Type B pancreatic cell (in vitro differentiated cells): ENCODE measurements at places on chromosomes 2 and 18.
A peak's percentile ranks its signal among the peaks of the same experiment; 100 is the strongest.

DNA sequence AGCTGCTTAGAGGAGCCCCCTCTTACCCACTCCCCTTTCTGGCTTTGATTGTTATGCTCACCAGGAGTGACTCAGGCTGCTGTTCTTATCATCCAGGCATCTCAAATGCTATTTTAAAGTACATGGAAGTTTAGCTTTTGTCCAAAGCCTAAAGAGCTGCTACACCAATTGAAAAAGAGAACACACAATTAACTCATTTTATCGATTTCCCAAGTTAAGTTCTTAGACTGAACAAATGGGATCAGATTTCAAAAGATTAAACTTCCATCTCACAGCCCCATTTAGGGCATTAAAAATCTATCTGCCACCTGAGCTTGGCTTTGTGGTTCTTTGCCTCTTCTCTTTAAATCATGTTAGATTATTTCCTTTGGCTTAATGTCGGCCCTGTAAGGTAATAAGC is 81.2 kb downstream of the MYO5B start:
- DNase-seq, result no peak

- DNase-seq, result no peak
These were observed 144.1 kb downstream of the ZFP36L2 start for GRCh38 chr2:43082111-43082894.

DNA sequence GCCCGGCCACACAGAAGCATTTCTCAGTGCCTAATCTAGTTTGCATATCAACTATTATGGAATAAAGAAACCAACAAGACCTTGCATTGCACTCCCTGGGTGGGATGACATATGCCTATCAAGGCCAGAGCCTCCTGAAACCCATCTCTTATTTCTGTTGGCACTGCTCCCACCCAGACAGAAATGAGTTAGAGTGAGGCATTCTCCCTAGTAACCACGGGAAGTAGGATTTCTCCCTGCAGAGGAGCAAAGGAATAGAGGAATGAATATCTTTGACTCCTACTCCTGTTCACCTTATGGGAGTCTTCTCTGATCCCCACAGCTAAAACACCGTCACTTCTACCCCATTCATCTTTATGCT is 24.2 kb upstream of the SCYGR1 start:
- DNase-seq, result no peak

DNA sequence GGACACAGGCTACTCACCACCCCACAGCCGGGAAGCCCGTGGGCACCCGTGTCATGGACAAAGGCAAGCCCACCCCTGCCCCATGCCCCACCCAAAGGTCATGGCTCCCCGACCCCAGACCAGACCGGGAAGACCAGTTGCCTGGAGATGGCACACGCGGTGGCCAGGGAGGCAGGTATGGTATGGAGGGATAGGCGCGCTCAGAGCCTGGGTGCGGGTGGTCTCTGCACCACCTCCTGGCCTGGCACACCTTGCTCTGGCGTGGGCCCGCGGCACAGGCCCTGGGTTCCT is 51.2 kb downstream of the BIN1 start:
- DNase-seq, result no peak

DNA sequence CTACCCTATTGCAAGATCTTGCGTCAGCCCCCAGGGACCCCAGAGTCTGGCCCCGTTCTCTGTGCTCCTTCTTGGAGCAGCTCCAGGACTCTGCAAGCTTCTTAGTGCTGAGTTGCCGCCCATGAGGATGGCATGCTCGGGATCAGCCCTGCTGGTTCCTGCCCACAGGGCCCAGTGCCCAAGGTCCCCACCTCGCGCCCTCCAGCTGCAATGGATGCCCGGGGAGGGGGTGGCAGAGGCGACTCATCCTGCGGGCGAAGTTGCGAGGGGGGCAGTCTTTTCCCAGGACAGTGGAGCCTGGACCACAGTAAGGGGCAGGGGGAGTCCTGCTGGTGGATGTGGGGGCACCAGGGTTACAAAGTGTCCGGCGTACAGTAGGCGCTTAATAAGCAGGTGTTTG is 261.9 kb downstream of the BCL2 start:
- no peak for DNase-seq

- DNase-seq, result no peak
These were observed 12.2 kb upstream of the GMPPA start for GRCh38 chr2:219486380-219486959.

DNA sequence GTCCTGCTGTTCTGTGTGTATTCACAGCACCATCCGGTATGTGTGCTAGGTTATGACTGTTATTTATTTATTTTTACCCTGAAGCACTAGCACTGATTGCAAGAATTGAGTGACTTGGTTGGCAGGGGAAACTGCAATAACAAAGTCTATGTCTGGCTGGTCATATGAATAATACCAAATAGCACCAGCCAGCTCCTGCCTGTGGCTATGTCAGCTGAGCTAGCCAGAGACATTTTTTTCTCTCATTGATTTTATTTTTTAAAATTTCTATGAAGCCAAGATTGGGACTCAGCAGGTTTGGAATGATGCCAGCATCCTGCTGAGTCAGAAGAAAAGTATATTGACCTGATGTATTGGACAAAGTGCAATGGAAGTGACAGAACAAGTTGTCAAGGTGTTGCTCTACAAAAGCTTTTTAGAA is 188.5 kb upstream of the CDH2 start:
- DNase-seq, result no peak

DNA sequence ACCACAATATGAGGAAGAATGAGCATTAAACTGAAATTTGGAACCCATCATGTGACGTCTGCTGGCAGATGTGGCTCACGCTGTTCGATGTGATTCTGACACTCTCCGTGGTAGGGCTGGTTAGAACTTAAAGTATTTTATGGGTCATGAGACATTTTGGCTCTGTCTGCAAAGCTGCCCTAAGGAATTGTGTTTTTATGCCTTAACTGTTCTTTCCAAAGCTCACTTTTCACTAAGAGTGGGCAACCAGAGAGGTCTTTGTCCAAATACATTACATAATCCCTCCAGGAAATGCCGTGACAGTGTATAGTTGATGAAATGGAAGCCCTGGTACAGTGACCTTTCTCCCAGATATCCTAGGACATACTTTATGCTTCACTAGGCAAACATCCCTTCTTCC is 119.1 kb downstream of the AQP4 start:
- DNase-seq, result no peak

DNA sequence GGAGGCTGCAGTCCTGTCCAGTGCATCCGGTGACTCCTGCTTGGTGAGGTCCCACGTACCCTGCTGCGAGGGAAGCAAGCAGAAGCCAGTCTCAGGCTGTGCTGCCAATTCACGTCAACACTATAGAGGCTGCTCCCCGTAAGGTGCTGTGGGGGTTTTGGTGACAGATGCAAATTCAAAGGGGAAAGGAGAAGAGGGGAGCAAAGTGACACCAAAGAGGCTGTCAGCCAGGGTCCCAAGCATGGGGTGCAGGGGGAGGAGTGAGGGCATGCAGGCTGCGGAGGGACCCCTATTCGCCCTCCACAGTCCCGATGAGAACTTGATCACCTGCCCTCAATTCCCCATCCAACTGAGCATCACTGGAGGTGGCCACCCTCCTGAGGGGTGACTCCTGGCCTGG is 179.4 kb upstream of the HS6ST1 start:
- DNase-seq, result peak; percentile 63

- DNase-seq, result no peak
These were observed 1.2 kb downstream of the PTPN4 start for GRCh38 chr2:119760956-119761275.

DNA sequence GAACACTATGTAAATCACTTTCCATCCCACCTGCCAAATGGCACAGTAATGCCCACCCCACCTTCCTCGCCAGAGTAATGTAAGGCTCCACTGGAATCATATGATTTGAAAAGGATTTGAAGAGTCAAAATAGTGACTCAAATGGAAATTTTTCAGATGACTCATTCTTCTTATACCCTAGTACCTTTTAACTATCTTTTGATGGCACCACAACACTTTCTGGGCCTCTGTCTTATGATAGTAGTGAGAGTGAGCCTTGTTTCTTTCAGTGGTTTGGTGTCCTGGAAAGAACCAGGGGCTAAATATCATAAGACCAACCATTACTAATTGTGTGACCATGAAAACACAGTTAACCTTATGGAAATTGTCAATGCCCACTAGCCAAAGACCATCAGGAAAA is 235.4 kb upstream of the SLC14A2 start:
- DNase-seq, result no peak

DNA sequence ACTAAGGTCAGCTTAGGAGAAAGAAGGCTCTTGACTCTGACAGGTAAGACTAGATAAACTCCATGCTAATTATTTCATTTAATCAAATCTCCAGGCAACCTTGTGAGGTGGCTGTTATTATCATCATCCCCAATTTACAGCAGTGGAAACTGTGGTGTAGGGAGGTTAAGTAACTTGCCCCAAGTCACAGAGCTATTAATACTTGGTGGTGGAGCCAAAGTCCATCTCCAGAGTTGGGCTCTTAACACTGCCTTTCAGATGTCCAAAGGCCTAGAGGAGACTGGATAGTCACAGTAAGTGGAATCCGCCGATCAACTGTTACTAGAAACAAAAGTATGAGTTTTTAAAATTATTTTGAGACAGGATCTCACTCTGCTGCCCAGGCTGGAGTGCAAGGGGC is 46.6 kb upstream of the SP3 start:
- no peak for DNase-seq

GRCh38 chr2:145845207-145845894 is 1325.4 kb upstream of the ZEB2 start:
- DNase-seq, result no peak

GRCh38 chr18:77133835-77134496 is 1.4 kb upstream of the MBP start:
- DNase-seq, result peak; percentile 48

GRCh38 chr18:76941284-76941683 is 118.9 kb downstream of the ZNF236 start:
- no peak for DNase-seq

- DNase-seq, result no peak
These were observed 17.4 kb upstream of the GAL3ST2 start for GRCh38 chr2:241759067-241759807.

DNA sequence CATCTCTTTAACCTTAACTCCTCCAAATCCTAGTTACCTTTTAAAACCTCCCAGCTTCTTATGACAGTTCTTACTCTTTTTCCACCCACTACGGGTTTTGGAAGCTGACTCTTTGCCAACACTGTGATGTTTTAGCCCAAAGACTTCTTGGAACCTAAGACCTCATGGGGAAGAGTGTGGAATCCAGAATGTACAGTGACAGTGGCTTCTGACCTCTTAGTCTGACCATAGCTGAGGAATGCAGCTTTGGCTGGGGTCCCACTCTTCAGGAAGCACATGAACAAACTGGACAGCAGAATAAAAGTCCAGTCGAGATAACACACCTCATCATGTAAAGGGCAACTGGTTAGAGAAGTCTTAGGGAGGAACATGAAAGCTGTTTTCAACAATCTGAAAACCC is 161.1 kb upstream of the PKDCC start:
- DNase-seq, result no peak

GRCh38 chr2:168773719-168774521 is 28.5 kb upstream of the NOSTRIN start:
- DNase-seq, result no peak

- no peak for DNase-seq
These were observed 57.8 kb upstream of the HNRNPA3 start for GRCh38 chr2:177154809-177155208.

- DNase-seq, result no peak
These were observed 15.2 kb upstream of the CCDC74B start for GRCh38 chr2:130160131-130160530.

DNA sequence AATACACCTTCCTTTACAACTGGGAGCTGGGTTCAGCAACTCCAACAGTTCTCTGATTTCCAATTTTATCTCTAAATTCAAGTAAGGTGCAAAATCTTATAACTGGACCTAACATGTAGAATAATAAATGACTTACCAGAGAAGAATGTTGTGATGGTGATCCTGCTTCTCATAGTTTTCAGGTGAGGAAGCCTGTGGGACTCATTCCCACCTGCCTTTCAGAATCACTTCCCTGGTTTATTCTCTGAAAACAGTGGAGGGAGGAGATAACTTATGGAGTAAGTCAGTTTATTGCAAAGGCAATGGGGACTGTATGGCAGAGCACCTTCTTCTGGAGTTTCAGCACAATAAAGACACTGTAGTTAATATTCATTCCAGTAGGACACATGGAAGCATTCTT is 1188.2 kb upstream of the FAM98A start:
- no peak for DNase-seq

GRCh38 chr18:37577051-37577611 is 11.5 kb upstream of the CELF4 start:
- no peak for DNase-seq

GRCh38 chr2:217878915-217879590 is 123.7 kb downstream of the TNS1 start:
- DNase-seq, result no peak

DNA sequence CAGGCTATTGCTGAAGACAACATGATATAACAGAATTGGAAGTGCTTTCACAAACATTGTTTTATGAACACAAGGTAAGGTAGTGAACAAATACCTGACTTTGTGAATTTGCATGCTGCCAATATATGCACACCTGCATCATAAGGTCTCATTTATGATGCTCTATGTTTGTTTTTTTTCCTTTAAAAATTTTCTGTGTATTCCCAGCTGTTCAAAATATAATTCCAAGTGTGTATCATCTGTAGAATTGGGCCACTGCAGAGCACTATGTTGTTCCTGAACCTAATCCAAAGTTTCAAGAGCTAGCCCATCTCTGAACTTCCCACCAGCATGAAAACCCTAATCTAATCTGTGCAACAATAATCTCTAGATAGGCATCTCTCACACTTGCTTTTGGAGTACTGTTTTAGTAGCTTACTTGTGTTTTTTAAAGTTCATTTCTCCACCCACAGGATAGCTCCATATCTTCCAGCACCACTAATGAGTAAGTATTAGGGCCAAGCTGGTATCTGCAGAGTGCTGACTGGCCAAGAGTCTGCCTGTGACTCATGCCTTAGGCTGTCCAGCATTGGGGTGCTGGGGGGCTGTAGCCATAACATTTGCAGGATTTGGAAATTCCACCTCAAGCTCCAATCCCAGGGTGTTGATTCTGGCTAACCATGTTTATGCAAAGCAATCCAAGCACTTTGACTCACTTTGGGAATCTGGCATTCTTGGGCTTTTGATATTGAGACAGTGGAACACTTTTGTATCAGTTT is 208.2 kb upstream of the REV1 start:
- no peak for DNase-seq

GRCh38 chr2:26631401-26632170 is 9.6 kb downstream of the CIB4 start:
- DNase-seq, result no peak
